IMR-90 (cell line): ENCODE measurements at places on chromosomes 3 and 15. TPM values are rescaled to one million over a fixed set of nuclear protein-coding genes. Genes with fewer than 3 reads are reported as not detected.

The FBXW12 gene
- total RNA-seq, result not detected in 2 replicates

The CPNE9 gene
- total RNA-seq, result not detected in 2 replicates

The SLC33A1 gene
- 32.4 and 34.4 TPM in 2 replicates for total RNA-seq

DNA sequence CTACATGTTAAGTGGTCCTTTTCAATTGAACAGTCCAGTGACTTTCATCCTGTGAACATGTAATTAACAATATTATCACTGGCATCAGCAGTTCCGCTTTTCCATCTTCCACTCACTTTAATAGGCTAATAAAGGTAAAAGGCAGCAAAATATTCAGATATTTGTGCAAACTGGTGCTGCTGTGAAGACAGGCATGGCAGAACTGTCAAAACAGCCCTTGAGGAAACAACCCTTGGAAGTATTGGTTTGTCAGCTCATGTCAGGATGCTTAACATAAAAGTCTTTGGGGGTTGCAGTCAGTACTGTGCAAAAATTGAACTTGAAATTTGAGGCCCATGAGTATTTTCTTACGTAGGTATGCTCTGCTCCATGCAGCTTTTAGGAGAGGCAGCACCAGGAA, 72.0 kb upstream of the CMTM7 start:
- no peak overlapping the region for H3K4me3 ChIP-seq
- H3K27me3 ChIP-seq, result peaks cover 5% of the 10 kb centered on the region; the same call in 1 of the 2 replicates
- H3K27ac ChIP-seq, result no peak overlapping the region
- DNase-seq, result no peak

- DNase-seq, result peak; percentile 56
- H3K4me1 ChIP-seq, result peaks cover 4% of the 10 kb centered on the region; the same call in 1 of the 2 replicates
- H3K27me3 ChIP-seq, result peaks cover 1% of the 10 kb centered on the region; the same call in 1 of the 2 replicates
- no peak overlapping the region for H3K4me3 ChIP-seq
- H3K27ac ChIP-seq, result no peak overlapping the region
Measured at GRCh38 chr3:32593903-32594525, 23.4 kb upstream of the DYNC1LI1 start.

The SCAMP5 gene
- total RNA-seq, result 0.36 and 0.56 TPM in 2 replicates

DNA sequence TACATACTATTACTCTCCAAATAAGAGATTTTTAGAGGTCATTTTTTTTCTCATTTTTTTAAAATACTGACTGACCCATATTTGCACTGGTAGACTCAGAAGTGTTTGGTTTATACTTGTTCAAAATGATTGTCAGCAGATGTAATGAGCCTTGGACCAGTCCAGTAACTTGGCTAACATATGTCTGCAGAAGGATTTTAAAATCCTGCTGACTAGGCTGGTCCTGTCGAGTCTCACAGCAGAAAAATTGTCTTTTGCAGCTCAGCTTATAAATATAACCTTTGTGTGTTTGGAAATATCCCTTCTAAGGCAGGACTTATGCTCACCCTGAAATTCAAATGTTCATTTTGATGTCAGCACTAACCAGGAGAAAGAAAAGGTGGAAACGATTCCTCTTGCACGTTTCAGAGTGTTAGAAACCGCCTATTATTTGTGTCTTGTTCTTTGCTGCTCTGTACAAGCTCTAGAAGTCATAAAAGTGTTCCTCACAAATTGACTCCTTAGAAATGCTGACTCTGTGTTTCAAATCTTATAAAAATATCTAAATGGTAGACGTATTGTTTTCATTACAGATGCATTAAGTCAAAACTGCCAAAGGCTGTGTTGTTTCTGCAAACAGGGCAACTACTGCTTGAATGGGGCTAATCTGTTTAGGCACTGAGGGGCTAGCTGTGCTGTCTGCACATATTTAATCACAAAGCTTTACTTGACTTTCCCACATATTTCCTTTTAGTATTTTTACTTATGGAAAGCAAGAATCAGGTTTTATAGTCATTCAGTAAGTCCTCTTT, 95.3 kb downstream of the CHL1 start:
- no peak overlapping the region for H3K27ac ChIP-seq
- no peaks in the 10 kb centered on the region for H3K36me3 ChIP-seq
- H3K27me3 ChIP-seq, result no peaks in the 10 kb centered on the region
- no peaks in the 10 kb centered on the region for H3K4me1 ChIP-seq
- H3K4me3 ChIP-seq, result no peak overlapping the region

DNA sequence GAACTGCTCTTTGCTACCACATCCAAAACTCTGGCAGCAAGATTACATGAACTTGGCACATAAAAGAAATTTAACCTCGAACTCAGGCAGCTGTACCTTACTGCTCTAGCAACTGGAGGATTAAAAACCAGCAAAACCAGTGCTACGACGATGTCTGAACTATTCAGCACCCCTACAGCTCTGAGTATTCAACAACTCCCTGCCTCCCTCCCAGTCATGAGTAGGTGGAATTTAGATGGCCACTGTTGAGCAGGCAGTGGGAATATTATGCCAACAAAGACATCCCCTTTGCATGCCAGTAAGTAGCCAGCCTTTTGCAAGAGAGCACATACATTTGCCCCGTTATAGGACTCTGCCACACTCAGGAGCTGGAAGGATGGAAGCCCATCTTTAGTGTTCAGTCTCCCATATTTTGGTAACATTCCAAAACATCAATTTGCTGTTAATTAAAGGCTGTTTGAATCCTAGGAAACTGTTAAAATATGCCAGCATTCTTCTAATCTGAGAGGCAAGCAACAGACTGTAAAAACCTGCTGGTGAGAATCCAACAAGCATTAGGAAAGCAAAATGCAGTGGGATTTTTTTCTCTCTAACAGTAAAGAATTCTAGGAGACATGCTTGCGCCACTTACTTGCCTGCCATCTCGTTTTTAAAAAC, 85.4 kb downstream of the ZNF385D start:
- no peak for DNase-seq
- no peaks in the 10 kb centered on the region for H3K27me3 ChIP-seq

DNA sequence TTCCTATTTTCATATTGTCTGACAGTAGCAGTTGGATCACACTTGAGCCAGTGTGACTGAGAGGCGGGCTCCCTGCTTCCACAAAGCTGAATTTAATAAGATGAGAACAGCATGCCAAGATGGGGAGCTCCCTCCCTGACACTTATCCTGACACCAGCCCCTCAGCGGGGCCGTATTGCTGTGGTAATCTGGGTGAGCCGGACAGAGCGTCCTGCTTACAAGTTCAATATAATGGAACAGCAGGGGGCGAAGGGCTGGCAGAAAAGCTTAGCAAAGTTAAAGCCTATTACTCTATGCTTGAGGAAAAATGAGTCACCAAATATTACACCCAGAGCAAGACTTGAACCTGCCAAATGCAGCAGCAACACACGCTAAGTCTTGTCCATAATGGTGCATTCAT, 163.8 kb upstream of the CMC1 start:
- H3K27ac ChIP-seq, result no peak overlapping the region
- no peaks in the 10 kb centered on the region for H3K4me1 ChIP-seq
- H3K36me3 ChIP-seq, result no peaks in the 10 kb centered on the region
- DNase-seq, result peak; percentile 5
- no peak overlapping the region for H3K4me3 ChIP-seq
- H3K27me3 ChIP-seq, result no peaks in the 10 kb centered on the region

DNA sequence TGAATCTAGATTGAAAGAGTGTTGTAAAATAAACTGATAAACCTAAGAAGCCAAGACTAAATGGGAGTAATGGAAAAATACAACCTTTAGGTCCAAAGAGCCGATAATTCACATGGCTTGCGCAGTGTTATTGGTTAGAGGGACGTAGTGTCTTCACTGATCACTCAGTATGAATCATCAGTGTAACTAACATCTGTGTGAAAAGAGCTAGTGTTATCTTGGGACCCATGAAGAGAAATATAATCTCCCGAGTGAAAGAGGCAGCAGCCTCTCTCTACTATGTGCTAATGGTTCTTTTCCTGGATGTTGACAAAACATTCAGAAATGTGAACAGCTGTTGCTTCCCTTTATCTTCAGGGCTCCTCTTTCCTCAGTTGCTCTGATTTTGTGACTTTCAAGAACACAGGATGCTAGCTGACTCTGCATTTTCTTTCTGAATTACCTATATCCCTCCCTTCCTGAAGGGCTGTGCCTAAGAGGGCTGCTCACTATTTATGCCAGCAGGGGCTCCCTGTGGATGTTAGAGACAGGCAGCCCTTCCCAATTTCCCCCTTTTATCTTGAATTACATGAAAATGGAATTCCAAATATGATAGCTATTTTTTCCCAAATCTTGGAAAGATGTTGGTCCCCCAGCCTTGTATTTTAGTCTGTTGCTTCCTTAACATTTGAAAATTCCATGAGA, 128.8 kb downstream of the GRM7 start:
- H3K4me3 ChIP-seq, result no peak overlapping the region
- no peak for DNase-seq
- H3K36me3 ChIP-seq, result no peaks in the 10 kb centered on the region
- no peak overlapping the region for H3K27ac ChIP-seq
- no peaks in the 10 kb centered on the region for H3K4me1 ChIP-seq
- no peaks in the 10 kb centered on the region for H3K27me3 ChIP-seq

- H3K27ac ChIP-seq, result no peak overlapping the region
- H3K4me3 ChIP-seq, result no peak overlapping the region
- H3K27me3 ChIP-seq, result no peaks in the 10 kb centered on the region
- H3K36me3 ChIP-seq, result no peaks in the 10 kb centered on the region
Measured at GRCh38 chr3:110006913-110007312, 669.6 kb upstream of the DPPA4 start.

The ZNF609 gene
- 10.4 and 12.2 TPM in 2 replicates for total RNA-seq

- H3K4me1 ChIP-seq, result no peaks in the 10 kb centered on the region
- no peak for DNase-seq
- no peak overlapping the region for H3K27ac ChIP-seq
- H3K27me3 ChIP-seq, result no peaks in the 10 kb centered on the region
- H3K36me3 ChIP-seq, result no peaks in the 10 kb centered on the region
- H3K4me3 ChIP-seq, result no peak overlapping the region
Measured at GRCh38 chr3:88282528-88283241, 132.9 kb downstream of the C3orf38 start.
